ENCODE measurements at places on chromosomes 6 and 20.

GRCh38 chr6:148250975-148251685, 91.5 kb upstream of the SASH1 start:
- no peak for DNase-seq

GRCh38 chr6:83057705-83058321, 7.8 kb downstream of the UBE3D start:
- DNase-seq, result no peak

DNA sequence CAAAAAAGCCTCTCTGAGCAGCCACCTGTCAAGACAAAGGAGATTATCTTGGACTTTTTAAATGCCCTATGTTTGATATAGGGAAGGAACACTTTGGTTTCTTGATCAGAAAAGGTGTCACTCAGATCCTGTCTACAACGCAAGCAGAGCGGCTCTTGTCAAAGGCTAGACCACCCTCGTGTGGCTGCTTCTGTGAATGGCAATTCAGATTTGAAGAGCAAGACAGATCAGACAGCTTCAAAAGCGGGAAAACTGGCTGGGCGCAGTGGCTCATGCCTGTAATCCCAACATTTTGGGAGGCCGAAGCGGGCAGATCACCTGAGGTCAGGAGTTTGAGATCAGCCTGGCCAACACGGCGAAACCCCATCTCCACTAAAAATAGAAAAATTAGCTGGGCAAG, 10.1 kb upstream of the NXT1 start:
- DNase-seq, result no peak

DNA sequence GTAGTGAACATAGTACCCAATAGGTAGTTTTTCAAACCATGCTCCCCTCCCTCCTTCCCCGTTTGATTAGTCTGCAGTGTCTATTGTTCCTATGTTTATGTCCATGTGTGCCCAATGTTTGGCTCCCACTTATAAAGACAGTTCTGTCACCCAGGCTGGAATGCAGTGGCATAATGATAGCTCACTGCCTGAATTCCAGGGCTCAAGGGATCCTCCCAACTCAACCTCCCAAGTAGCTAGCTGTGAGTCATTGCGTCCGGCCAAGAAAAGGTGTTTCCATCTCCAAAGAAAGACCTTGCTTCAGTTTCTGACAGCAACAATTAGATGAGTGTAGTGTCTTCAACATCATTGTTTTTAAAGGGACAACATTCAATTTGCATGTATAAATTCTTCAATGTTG, 131.1 kb upstream of the CEP162 start:
- DNase-seq, result no peak

DNA sequence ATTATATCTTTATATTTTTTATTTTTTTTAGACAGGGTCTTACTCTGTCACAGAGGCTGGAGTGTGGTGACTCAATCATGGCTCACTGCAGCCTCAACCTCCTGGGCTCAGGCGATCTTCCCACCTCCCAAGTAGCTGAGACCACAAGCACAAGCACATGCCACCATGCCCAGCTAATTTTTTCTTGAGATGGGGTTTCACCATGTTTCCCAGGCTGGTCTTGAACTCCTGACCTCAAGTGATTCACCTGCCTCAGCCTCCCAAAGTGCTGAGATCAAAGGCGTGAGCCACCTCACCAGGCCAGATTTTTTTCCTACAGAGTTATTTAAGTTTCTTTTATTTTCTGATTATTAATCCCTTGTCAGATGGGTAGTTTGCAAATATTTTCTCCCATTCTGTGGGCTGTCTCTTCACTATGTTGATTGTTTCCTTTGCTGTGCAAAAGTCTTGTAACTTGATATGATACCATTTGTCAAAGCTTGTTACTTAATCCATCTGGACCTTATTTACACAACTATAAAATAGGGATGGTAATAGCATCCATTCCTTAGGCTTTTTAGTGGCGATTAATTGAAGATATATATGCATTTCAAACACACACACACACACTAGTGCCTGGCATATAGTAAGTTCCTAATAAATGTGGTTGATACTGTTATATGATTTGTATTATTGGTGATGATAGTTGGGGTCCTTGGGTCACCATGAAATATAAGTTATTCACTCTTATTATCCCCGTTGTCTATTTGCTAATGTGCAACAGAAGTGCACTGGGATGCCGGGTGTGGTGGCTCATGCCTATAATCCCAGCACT, 187.1 kb downstream of the BCAS1 start:
- DNase-seq, result no peak

DNA sequence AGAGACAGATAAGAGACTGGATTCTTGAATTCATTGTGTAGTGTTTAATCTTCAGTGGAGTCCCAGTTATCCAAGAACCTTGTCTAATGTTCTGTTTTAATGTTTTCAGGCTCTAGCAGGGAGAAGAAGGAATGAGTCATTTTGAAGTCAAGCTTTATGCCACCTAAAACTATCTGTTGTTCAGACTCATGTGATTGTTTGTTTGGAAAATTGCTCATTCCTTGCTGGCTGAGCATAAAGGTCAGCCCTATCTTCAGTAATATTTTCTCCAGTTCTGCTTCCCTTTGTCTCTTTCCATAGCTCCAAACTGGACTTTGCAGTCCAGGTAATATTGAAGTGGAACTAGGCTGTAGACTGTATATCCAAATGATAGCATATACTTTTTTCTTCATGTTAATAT, 34.2 kb downstream of the CLVS2 start:
- no peak for DNase-seq

DNA sequence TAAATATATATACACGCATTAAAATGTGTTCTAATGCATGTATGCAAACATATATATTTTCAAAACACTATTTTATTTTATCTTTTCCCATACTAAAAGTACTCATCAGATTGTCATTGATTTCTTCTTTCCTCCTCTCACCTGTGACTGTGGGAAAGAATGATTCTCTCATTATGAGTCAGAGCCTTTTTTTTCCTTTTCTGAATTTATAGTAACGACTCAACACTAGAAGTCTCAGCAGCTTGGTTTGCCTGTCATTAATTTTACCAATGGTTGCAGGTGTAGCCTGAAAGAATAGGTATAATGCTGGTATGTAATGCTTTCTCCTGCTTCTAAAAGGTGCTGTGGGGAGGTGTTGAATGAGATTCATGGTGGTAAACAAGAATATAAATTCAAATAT, 328.7 kb downstream of the UTRN start:
- DNase-seq, result no peak

DNA sequence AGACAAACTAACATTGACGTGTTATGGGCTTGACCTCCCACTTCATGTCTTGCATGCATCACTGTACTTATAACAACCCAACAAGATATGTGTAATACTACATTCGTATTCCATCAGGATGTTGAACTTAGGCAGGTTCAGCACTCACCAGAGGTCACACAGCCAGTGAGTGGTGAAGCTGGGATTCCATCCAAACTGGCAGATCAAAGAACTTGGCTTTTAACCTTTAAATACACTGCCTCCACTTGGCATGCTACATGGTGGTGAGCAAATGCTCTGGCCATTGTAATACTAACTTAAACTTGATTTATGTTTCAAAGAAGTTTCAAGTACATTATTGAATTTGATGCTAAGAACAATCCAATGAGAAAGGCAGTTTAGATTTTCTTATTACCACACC, 10.7 kb upstream of the HDDC2 start:
- no peak for DNase-seq

- DNase-seq, result no peak
Observed at GRCh38 chr6:132063738-132064137, 112.6 kb upstream of the CCN2 start.

GRCh38 chr6:114638341-114638740, 295.5 kb upstream of the HS3ST5 start:
- no peak for DNase-seq

GRCh38 chr6:36714511-36714910, 16.9 kb downstream of the RAB44 start:
- DNase-seq, result no peak

All from activated CD8-positive, alpha-beta memory T cell treated with anti-CD3 and anti-CD28 coated beads, Interleukin-2, amount 50 U/mL, for 48 hours (primary cell).